ENCODE measurements at places on chromosomes 13 and 19.

DNA sequence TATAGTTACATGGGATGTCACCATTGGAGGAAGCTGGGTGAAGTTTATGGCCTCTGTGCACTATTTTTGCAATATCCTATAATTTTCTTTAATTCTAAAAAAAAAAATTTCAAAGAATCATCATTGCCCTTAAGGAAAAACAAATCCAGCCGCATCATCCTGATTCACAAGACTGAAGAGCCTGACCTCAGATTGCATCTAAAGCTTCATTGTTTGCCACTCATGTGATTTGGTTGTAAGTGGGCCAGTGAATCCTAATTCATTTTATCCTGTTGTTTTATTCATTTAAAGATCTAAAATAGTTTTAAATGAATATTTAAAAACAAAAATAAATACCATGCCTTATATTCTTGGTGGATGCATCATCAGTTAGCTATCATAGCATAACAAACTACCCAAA is 504.5 kb downstream of the TBC1D4 start:
- DNase-seq, result no peak

DNA sequence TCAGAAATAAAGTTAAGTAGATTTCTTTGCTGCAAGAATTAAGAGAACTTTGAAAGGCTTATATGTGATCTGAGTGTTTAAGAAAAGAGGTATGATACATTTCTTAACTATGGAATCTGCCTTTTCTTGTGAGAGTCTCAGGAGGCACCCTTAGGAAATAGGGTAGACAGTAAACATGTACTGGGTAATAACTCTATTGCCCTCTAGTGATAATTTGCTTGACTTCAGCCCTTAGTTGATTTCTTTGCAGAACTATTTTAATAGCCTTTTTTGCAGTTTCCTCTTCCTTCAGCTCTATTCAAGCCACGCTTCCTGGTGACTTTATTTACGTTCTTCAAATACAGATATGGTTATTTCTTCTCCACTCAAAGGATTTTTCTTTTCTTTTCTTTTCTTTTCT is 37.0 kb upstream of the CCNA1 start:
- DNase-seq, result no peak

GRCh38 chr19:31370216-31370615 is 21.0 kb upstream of the TSHZ3 start:
- no peak for DNase-seq

GRCh38 chr19:12141405-12141736 is 1.2 kb upstream of the ZNF20 start:
- DNase-seq, result no peak

- no peak for DNase-seq
Observed at GRCh38 chr13:105991622-105992277, 543.7 kb downstream of the EFNB2 start.

DNA sequence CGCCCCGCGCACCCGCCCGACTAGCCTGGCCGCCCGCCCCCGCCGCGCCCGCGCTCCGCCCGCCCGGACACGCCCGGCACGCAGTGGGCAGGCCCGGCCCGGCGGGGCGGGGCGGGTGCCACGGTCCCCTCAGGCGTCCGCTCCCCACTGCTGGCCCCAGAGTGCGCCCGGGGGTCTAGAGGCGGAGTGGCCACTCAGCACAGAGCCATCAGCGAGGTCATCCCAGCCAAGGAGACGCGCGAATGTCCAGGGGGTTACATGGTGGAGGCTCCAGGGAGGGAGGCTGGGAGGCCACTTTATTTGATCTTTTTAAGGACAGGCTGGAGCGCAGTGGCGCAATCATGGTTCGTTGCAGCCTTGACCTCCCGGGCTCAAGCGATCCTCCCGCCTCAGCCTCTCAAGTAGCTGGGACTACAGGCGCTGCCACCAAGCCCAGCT is 236 bp upstream of the TINCR start:
- DNase-seq, result no peak

GRCh38 chr19:29971002-29971401 is 29.0 kb downstream of the URI1 start:
- no peak for DNase-seq

DNA sequence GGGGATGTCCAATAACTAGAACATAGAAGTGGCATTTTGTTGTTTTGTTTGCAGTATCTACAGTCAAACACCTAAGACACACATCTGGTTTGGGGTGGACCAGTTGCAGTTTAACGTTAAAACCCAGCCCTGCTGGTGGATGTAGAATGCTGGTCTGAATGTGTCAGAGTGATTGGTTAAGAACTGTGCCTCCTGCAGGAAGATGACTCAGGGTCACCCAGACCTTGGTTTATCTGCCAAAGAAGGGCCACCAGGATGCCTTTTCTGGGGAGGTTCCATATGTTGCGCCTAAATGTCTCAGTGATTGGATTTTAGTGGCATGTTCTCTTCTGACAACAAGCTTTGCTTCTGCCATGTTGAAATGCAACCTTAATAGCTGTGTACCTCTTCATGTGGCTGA is 23.1 kb downstream of the ZNF536 start:
- DNase-seq, result no peak

DNA sequence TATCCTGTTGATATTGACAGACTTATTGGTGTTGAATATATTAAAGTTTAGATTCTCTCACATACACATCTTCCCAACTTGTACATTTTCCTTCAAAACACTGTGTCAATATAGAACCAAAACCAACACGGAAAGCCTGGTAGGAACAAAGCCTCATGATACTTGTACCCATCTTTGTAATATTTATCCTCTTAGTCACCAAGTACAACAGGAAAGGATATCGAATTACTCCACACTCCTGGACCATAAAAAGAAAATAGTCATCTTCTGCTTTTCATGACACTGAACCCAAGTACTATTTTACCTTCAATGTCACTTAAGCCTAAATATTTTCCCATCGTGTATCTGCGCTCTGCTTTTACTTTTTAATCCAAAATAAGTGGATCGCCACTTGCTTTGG is 702.9 kb upstream of the PCDH9 start:
- no peak for DNase-seq

GRCh38 chr13:75217949-75218348 is 264.0 kb downstream of the TBC1D4 start:
- DNase-seq, result no peak

DNA sequence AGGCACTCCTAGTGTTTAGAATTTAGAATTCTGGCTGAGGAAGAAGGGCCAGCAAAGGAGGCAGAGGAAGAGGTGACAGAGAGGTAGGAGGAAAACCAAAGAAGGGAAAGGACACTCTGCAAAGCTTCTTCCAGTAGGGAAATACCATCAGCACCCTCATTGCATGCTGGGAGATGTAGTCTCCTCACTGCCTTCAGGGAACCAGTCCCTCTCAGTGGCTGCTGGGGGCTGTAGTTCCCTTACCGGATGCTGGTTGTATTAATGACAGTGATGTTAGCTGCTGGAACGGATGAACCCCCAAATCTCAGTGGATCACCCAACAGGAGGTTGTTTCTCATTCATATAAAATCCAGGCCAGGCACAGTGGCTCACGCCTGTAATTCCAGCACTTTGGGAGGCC is 10.1 kb downstream of the GRIN2D start:
- DNase-seq, result no peak

- no peak for DNase-seq
Observed at GRCh38 chr13:33312150-33312860, 26.8 kb upstream of the STARD13 start.

GRCh38 chr19:14889994-14890642 is 4.2 kb upstream of the OR7A17 start:
- no peak for DNase-seq

DNA sequence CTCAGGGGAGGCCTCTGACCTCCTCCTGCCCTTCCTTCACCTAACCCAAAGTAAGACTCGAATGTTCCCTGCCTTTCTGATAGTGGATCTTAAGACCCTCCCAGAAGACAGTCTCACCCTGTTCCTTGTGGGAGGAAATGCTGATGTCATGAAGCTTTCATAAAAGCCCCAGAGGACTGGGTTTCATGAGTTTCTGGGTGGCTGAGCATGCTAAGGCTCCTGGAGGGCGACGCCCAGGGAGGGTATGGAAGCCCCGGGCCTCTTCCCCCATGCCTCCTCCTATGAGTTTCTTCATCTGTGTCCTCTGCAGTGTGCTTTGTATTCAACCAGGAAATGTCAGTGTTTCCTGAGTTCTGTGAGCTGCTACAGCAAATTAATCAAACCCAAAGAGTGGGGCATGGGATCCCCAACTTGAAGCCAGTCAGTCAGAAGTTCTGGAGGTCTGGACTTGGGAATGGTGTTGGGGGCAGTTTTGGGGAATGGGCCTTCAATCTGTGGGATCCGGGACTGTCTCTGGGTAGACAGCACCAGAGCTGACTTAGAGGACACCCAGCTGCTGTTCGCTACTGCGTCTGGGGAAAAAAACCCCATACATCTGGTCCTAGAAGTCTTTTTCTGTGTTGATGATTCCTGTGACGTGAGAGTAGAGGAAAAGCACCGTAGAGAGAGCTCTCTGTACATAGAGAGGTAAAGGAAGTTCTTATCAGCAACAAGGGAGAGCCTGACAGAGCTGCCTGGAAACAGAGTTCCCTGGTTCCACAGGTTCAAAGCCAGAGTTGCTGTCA is 2.0 kb upstream of the LILRB2 start:
- no peak for DNase-seq

DNA sequence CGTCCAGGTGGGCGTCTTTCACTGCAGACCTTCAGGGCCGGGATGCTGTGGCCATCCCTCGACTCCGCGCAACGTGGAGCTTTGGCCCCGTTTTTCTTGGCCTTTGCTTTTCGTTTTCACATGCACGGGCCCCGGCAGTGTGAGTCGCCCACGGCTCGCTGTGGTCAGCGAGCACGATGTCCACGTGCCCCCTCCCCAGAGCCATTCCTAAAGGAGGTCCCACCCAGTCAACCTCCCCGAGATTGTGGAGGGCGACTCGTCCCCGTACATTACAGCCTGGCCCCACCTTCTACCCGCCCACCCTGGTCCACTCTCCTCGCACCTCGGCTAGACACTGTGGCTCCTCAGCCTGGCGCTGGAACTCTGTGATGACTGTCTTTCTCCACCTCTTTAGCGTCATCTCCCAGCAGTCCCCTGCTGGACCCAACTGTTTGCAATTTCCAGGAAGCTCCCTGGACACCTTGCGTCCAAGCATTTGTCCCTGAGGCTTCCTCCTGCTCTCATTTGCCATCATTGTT is 405 bp downstream of the ZNF446 start:
- DNase-seq, result no peak

- no peak for DNase-seq
Observed at GRCh38 chr19:51702103-51702824, 9.1 kb downstream of the SPACA6 start.

DNA sequence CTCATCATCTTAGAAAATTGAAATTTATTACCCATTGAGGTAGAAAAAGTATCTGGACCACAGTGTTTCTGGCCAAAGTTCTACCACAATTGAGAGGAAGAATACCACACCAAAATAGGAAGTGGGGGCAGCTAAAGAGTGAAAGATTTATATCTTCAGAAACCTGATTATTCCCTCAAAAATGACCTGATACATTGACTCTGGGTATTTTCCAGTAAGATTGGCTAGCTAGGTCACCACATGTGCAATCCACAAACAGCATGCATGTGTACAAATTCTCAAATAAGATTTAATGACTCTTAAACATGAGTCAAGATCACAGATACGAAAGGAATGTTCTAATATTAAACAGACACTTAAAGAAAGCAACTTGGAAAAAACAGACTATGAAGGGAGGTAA is 1516.2 kb upstream of the PCDH20 start:
- no peak for DNase-seq

GRCh38 chr19:54352546-54352945 is 12.2 kb downstream of the LAIR1 start:
- no peak for DNase-seq

GRCh38 chr13:50951366-50951765 is 41.8 kb downstream of the RNASEH2B start:
- DNase-seq, result no peak

- no peak for DNase-seq
Observed at GRCh38 chr19:31903979-31904378, 441.4 kb upstream of the ZNF507 start.

- no peak for DNase-seq
Observed at GRCh38 chr13:46577696-46578589, 25.0 kb downstream of the LRCH1 start.

DNA sequence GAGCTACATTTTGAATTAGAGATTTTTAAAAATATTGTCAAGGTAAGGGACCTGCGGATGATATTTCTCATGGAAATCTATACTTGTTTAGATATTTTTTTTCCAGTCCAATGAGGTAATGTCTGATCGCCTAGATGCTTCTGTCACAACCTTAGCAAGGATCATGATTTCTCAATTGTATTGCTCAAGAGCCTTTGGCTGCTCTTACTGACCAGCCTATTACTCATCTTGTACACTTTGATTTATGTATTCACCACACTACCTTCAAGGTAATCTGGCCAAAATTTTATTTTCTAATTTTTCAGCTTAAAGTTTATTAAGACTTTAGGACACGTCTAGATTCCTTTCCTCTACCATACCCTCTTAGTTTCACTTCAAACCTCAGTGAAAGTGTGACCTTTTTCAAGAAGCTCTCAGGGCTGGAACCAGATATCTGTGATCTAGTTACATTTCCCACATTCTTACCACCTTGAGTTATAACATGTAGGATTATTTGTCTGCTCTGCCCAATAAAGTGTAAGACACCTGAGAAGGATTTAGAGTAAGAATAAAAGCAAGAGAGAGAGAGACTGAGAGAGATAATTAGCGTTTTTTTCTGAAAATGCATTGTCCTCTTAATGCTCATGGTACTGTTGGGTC is 197.1 kb downstream of the ITGBL1 start:
- no peak for DNase-seq

DNA sequence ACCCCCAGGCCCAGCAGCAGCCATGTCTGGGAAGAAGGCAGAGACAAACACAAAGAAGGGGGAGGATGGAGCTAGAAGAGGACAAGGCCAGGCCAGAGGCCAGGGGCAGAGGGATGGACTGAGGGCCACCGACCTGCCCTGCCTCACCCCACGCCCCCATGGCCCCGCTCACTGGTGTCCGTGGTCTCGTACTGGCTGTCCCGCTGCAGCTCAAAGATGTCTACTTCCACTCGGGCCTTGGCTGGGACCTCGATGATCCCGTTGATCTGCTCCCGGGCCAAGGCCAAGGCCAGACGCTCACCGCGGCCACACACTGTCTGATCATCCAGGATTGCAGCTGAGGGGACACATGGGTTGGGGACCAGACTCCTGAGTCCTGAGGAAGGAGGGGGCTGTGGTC is 5.0 kb downstream of the GRIK5 start:
- DNase-seq, result no peak

GRCh38 chr13:57932061-57932460 is 300.5 kb downstream of the PCDH17 start:
- no peak for DNase-seq

DNA sequence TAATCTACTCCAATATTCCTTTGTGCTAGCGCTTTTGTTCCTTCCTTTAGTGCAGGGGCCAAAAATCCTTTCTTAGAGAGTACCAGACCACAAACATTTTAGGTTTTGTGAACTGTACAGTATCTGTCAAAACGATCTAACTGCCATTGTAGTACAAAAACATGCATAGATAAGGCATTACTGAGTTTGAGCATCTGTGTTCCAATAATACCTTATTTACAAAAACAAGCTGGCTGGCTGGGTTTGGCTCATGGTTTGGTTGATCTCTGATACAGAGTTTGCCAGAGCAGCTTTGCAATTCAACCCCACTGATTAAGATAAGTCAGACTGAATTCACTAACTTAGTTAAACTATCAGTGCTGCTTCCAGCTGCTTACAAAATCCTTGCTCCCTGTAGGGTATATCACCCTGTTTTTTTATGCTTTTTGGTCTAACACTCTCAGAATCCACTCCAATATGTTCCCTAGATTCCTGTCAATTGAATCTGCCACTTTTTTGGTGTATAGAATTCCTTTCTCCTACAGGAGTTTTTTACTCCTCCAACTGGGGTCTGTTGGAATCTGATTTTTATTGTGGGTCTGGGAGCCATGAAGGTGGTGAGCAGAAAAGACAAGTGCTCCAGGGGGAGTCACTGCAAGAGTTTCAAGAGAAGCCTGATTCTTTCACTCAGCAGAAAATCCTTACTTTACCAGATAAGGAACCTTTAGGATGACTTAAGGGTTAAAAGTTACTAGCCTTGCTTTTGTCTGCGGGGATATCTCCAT is 1399.4 kb downstream of the EFNB2 start:
- DNase-seq, result no peak

Data from activated CD8-positive, alpha-beta memory T cell treated with anti-CD3 and anti-CD28 coated beads for 4 hours (primary cell).